Left hindlimb (tissue), 1 donor: ENCODE measurements at places on chromosomes 1 and 21.

- no peak for DNase-seq
Measured at GRCh38 chr21:46269466-46269865, 15.9 kb downstream of the MCM3AP start.

DNA sequence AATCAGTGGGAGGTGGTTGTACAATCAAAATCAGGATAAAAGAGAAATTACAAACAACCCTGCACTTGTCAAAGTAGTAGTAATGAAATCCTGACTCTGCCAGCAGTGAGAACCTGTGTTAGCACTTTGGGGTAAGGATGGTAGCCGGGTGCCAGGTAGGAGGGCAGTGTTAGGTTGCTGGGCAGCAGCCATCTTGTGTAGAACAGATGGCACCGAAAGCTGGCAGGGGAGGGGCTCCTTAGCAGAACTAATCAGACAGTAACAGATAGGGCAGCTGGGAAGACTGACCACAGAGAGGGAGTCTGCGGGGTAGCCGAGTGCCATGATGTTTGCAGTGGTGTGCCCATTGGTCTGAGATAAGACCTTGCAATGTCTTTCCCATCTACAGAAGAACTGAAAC lies 137.3 kb downstream of the SDCCAG8 start:
- no peak for DNase-seq

- no peak for DNase-seq
Measured at GRCh38 chr1:232925421-232926220, 24.8 kb upstream of the NTPCR start.

GRCh38 chr1:31886866-31887265 lies 51.3 kb downstream of the PTP4A2 start:
- no peak for DNase-seq

DNA sequence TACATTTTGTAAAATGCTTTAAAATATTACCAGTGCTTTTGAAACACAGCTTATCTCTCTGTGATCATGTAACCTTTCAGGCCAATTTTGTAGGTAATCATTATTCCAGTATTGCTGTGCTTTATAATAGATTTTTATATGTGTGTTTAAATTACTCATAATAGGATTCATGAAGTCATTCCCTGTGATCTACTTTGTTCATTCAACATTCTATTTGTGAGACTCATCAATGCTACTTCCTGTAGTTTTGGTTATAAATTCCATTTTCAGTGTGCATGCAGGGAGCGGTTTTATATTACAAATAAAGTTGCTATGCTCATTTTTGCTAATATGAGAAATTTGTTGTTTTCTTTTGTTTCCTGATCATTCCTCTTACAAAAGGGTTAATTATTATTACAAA lies 4.1 kb upstream of the OR2M5 start:
- no peak for DNase-seq

- no peak for DNase-seq
Measured at GRCh38 chr1:96962216-96962615, 240.6 kb downstream of the PTBP2 start.

DNA sequence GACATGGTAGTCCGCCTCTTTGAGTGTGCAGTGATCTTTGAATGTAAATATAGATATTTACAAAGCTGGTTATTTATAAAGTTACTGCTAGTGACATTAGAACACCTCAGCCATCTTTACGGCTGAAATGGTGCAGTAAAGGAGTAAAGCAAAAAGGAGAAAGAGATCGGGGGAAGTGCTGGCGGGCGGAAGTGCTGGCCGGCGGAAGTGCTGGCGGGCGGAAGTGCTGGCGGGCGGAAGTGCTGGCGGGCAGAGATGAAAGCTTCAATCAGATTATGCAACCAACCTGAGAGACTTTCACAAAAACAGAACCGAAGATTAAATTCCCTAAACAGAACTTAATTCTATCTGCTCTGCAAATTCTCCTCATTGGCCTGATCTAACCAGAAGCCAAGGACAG lies 1.4 kb upstream of the OR14A16 start:
- no peak for DNase-seq
